ENCODE measurements at places on chromosomes 5 and 9.

DNA sequence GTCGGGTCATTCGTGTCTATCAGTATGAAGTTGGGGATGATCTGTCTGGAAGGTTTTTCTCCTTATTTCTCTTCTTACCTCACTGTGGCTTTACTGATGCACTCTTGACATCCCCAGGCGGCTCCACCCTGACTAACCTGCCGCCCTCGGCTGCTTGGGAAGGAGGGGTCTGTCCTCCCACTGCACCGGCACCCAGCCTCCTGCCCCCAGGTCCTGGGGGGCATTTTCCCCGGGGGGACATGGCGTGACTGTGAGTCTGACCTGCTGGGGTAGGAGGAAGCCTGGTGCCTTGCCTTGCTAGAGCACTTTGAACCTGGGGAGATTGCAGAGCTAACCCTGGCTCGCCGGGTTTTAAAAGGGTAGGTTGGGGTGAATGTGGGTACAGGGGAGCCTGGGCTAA is 27.5 kb downstream of the DYNC2I2 start:
- no peak for DNase-seq

- DNase-seq: no peak
Observed at GRCh38 chr9:134317790-134318414, 8.4 kb upstream of the RXRA start.

- no peak for DNase-seq
Observed at GRCh38 chr5:72433522-72433921, 73.7 kb downstream of the ZNF366 start.

GRCh38 chr9:121735793-121736770 is 84.6 kb downstream of the DAB2IP start:
- peak; percentile 88 for DNase-seq

GRCh38 chr5:157989296-157989695 is 130.4 kb upstream of the CLINT1 start:
- no peak for DNase-seq

DNA sequence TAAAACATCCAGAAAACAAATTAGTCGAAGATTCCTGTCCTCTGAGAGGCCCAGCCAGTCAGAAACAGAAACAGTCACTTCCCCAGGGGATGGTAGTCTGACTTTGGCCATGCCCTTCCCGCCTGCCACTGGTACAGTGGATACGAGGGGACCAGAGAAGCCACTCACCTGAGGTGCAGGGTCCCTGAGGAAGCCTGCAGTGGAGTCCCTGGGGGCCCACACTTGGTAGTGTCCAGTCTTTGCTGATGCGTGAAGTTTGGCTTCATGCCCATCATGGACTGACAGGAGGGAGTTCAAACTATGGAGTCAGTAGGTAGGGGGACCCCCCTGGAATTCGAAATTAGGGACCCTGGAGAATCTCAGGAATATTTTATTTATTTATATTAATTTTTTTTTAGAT is 147.5 kb downstream of the DAB2IP start:
- DNase-seq: no peak

- no peak for DNase-seq
Observed at GRCh38 chr5:163874431-163874830, 369.0 kb downstream of the MAT2B start.

DNA sequence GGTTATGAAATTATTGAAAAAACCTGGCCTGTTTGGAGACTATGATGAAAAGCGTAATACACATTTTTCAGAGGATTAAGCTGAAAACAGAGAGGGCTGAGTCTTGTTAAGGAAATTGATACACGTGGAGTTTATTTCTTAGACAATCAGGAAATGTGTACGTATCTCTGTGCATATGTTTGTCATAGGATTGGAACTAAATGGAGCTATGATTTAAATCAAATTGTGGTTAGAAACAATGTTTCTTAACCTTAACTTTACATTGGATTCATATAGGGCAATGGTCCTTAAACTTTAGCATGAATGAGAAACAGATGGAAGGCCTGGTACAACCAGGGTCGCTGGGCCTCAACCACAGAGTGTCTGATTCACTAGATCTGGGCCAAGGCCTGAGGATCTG is 451.6 kb downstream of the CDH18 start:
- no peak for DNase-seq

DNA sequence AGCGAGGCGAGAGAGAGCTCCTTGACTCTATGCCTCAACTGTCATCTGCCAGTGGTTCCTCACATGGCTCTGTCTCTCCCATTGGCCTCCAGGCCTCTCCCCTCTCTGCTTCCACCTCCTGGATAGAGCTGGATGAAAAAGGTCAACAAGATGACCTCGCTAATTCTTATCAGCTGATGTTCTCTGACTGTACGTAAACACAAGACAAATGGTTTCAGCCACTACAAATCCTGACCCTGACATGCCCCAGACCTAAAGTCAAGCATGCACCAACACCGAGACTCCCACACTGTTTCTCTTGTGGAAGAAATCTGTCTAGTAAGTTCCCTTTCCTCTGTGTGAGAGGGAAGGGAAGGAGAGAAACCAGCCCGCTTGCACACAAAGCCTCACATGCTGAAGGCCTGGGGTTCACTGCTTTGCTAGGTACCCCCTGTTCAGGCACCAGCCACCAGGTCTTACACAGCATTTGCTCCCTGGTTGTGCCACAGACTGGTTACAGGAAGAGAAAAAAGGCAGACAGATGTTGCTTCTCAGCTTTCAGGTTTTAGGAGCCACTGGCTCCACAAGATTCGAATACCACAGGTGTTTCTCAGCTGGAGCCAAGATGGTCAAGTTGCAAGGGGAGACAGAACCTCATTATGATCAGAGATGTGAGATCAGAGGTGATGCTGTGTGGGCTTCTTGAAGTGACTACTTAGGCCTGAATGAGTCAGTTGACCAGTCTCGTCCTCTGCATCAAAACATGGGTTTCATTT is 592.5 kb downstream of the CCDC171 start:
- DNase-seq: no peak

DNA sequence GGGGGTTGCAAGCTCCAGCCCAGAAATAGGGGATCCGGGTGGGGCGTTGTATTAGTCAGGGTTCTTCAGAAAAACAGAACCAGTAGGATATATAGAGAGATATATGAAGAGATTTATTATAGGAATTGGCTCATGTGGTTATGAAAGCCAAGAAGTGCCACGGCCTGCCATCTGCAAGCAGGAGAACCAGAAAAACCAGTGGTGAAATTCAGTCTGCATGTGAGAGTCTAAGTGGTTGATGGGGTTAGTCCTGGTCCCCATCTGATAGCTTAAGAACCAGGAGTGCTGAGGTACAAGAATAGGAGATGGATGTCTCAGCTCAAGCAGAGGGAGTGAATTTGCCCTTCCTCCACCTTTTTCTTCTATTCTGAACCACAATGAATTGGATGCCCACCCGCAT is 123.4 kb upstream of the APC start:
- DNase-seq: no peak

GRCh38 chr9:30744871-30745270 is 1639.6 kb upstream of the ACO1 start:
- no peak for DNase-seq

Data from thyroid gland (tissue), 4 donors.